Stimulated activated CD4-positive, alpha-beta T cell treated with anti-CD3 and anti-CD28 coated beads, Interleukin-4, amount 100 ng/mL, for 1 hour (primary cell): ENCODE measurements at places on chromosomes 12 and 14.

DNA sequence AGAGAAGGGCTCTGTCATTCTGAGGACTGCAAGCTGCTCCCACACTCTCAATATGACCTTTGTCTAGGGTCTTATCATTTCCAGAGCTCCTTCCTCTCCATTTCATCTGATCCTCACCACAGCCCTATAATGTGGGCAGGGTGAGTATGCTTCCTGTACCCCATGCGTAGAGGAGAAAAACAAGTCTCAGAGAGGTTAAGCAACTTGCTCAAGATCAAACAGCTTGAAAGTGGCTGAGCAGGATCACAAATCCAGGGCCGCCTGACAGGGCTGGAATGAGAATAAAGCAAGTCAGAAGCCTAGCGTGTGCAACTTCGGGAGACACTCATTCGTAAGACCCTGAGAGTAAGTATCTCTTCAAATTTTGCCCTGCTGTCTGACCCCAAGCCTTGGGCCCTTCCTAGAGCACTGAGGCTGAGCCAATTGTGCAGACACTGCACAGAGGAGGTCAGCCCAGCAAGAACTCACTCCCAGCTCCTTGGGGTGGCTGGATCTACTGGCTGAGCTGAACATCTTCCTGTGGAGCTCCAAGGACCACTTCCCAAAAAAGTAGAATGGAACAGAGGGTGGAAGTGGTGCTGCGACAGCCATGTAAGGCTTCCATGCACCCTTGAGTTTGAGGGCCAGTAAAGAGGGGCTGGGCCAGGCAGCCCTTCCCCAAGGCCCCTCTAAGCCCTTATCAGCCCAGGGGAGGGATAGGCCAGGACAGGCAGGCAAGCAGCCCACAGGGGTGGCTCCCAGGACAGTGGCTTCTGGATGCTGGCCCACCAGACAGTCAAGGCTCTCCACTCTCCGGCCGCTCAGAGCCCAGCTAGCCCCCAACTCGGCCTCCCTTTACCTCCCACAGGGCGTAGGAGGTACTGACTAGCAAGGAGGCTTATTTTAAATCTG lies 10.5 kb downstream of the ZFP36L1 start:
- DNase-seq, result no peak

DNA sequence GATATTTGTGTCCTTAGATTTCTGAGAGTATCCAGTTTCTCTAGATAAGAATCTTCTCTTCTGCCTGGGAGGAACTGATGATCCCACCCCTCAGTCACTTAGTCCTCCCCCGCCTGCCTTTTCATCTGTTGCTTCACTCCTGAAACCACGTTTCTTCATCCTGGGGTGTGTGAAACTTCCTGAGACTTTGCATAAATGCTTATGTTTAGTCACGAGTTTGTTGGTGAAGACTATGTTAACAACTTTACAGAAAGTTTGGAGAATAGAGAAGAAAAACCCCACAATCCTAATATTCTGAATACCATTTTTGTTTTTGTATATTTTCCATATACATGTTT lies 33.2 kb downstream of the MARK3 start:
- DNase-seq, result no peak

GRCh38 chr12:26304273-26304672 lies 108.9 kb downstream of the SSPN start:
- DNase-seq, result no peak

GRCh38 chr14:78341827-78342389 lies 171.7 kb downstream of the NRXN3 start:
- no peak for DNase-seq
